Effector CD4-positive, alpha-beta T cell (primary cell): ENCODE measurements at places on chromosomes 5 and 9.

DNA sequence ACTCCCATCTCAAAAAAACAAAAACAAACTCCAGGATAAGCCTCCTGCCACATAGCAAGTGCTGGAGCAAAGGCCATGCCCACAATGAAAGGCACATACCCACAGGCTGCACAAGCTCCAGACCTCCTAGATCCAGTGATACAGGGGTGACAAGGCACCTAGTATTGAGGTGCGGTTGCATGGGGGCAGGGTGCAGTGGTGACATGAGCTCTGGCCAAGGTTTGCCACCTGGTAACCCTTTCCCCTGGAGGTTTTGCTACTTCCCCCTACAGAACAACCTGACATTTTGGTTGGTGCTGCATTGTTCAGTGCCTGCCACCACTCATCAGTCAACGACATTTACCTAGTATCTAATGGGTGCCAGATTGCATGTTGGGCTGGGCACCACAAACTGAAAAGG lies 14.5 kb downstream of the CDKN2AIPNL start:
- DNase-seq = no peak

GRCh38 chr5:107157809-107158208 lies 512.9 kb downstream of the EFNA5 start:
- no peak for DNase-seq

DNA sequence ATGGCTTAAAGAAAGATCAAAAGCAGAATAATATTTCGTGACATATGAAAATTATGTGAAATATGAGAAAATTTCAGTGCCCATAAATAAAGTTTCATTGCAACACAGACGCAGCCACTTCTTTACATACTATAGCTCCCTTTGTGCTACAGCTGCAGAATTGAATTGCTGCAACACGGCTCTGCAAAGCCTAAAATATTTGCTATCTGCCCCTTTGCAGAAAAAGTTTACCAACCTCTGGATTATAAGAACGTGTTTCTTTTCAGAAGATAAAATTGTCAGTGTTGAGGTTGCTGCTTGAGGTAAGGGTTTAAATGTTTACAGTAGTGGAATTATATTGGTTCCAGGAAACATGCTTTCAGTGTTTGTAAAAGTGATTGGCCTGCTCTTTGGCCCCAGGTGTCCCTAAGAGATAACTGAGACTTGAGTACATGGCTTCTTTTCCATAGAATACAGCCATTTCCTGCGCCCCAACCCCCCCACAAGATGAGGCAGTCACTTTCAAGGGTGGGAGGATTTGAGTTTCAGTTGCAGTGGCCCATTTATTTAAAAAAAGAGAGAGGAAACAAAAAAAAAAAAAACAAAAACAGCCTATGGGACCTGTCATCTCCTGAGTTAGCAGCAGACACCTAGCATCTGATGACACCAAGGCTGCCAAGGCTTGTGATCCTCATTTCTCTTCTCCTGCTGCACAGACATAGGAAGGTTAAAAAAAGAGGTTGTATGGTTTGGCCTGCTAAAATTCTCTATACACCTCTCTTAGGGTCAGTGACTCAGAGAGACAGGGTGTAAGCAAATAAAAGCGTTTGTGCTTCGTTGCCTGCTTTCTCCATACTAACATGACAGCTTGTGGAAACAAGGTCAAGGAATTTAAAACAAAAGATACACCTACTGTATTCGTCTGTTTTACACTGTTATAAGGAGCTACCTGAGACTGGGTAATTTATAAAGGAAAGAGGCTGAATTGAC lies 28.0 kb upstream of the HTR4 start:
- DNase-seq = no peak

- DNase-seq = no peak
Observed at GRCh38 chr5:82849885-82850284, 227.3 kb downstream of the TMEM167A start.

DNA sequence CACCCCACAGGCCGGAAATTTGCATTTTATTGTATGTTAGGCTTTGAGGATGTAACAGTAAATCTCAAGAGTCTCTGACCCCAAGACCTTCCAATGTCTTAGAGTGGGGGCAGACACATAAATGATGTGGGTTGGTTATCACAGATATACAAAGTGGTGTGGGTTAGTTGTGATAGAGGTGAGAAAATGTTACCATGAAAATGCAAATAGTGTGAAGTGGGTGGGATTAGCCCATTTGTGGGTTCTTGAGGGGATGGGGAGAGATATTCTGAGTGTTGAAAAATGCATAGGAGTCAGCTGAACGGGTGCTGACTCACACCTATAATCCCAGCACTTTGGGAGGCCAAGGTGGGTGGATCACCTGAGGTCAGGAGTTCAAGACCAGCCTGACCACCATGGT lies 7.9 kb upstream of the RNF145 start:
- DNase-seq = no peak

GRCh38 chr9:70420441-70421271 lies 6.2 kb upstream of the KLF9 start:
- DNase-seq = peak; percentile 25

DNA sequence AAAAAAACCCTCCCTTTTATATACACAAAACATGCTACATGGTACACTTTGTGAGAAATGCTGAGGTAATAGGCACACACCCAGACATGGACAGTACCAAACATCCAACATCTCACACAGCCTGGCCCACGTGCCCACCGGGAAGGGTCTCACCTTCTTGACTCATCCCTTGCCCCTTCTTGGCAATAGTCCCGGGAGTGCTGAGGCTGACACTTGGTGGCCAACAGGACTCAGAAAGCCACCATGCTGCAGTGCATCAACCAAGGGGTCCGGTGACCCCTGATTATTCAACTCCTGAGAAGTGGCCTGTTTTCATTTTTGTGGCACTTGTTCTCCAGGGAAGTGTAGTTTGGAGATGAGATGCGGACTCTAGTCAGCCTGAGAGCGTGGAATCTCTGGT lies 35.0 kb downstream of the ANGPTL2 start:
- DNase-seq = no peak

- no peak for DNase-seq
Observed at GRCh38 chr9:127038531-127038930, 83.9 kb downstream of the ANGPTL2 start.

- no peak for DNase-seq
Observed at GRCh38 chr9:90024409-90024808, 419.6 kb downstream of the GADD45G start.

DNA sequence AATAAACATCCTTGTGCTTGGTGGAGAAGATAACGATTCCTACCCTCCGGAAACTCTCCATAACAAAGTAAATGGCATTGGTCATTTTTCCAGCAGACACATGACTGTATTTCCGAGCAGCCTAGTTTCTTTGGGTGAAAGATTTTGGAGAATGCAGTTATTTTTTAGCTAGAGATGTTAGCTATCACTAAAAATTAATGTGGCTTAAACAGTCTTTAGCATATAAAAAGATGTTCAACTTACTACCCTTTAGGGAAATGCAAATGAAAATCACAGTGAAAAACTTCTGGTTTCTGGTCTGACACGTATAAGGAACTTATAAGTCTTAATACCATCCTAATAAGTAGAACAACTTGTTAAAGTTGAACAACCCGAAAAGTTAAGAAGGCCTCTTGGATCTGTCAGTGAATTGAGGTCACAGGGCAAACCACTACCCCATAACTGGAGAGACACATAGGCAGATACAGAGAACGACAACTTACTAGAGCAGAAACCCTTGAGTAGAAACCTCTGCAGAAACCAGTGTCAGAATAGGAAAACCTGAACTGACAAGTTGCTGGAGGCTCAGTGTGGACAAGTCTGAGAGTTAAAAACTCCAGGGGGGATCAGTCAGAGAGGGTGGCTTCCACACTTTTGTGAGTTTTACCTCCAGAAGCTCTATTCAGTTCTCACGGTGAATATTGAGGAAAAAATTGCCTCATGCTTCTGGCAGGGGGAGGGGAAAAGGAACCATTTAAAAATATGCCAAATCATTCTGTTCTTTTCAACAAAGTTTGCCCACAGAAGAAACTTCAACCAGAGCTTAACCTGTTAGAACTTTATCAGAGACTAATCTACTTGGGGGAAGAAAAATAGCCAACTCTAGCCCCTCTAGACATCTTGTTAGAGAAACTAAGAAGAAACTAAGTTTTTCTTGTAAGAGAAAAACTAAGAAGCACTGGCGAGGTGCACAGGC lies 325.2 kb upstream of the RPS23 start:
- no peak for DNase-seq

DNA sequence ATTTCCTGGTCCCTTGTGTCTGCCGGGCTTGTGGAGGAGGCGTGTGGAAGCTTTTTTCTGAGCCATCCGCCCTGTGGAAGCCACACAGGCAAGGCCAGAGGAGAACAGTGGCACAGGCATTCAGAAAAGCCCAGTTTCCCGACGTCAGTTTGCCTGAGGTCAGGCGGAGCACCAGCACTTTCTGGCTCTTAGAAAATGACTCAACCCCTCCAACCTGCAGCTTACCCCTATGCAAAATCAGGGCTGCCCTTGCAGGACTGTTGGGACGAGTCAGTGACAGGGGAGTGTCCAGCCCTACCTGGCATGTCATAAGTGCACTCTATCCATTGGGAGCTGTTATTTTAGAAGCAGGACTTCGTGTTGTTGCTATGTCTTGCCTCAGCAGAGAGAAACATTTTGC lies 216.0 kb downstream of the NR3C1 start:
- no peak for DNase-seq
